ENCODE measurements at places on chromosomes 1 and 21. TPM values are rescaled to one million over a fixed set of nuclear protein-coding genes. Genes with fewer than 3 reads are reported as not detected.
A peak's percentile ranks its signal among the peaks of the same experiment; 100 is the strongest.

- no peak for DNase-seq
These were observed 23.3 kb downstream of the DUSP10 start for GRCh38 chr1:221718381-221719277.

DNA sequence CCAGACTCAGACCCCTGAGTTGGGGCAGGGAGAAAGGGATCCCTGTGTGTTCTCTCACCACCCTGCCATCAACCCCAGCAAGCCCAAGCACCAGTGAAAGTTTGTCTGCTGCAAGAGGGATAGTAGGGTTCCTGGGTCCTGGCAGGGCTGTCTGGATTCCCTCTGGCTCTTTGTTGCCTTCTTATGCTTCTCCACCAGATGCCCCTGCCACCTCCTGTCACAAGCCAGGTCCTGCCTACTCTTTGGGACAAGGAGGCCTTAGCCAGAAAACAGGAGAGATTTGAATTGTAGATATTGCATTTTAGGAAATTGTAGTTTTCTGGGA, 21.7 kb downstream of the UBE2T start:
- no peak for DNase-seq

- DNase-seq, result peak; percentile 10
These were observed 63.4 kb upstream of the LAX1 start for GRCh38 chr1:203701606-203702005.

GRCh38 chr1:31587720-31588423, 11.6 kb downstream of the TINAGL1 start:
- DNase-seq, result no peak

DNA sequence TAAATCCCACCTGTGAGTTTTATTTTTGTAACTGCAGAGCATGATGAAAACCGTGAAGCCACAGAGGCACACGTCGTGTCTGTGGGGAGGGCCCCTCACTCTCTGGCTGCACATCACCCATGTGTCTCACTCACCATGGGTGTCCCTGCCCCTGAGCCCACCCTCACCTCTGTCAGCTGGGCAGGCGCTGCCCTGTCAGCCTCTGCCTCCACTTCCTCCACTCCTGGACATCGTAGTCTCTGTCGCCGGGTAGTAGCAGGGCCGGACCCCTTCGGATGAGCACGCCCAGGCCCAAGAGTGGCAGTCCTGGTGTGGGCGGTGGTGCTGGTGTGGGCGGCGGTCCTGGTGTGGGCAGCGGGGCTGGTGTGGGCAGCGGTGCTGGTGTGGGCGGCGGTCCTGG, 37.3 kb downstream of the COL18A1 start:
- no peak for DNase-seq

DNA sequence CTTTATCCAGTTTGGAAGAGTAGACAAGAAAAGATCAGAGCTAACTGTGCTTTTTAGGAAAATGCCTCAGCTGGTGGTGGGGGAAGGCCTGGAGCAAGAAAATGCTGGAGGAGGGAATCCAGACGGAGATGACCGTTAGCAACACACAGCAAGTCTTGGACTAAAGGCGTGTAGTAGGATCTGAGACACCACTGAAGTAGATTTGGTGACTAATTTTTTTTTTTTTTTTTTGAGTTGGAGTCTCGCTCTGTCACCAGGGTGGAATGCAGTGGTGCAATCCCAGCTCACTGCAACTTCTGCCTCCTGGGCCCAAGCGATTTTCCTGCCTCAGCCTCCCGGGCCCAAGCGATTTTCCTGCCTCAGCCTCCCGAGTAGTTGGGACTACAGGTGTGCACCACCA, 41.2 kb downstream of the LPAR3 start:
- peak; percentile 88 for DNase-seq

GRCh38 chr1:40699787-40700186, 8.3 kb downstream of the NFYC start:
- no peak for DNase-seq

DNA sequence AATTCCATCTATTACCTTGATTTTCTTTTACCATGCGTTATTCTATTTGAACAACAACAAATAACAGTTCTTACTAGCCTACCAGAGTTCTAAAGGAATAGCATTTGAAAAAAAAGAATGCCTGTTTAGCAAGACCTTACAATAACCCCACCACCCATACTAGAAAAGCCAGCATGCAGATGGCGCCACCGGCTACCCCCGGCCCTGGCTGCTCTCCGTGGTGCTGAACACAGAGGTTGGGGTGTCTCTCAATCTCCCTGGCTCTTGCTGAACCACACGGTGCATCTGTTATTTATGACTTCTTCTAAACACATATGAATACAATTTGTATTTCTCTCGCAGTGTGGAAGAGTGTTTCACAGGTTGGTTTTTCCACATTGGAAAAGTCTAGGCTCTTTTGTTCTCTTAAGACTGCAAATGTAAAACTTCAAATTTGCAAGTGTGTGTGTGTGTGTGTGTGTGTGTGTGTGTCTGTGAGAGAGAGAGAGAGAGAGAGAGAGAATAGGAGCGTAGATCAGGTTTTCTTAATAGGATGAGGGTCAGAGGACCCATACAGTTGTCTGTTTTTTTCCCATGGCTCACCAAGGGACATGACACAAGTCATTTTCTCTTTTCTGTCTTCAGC, 13.6 kb downstream of the GRIK3 start:
- no peak for DNase-seq

DNA sequence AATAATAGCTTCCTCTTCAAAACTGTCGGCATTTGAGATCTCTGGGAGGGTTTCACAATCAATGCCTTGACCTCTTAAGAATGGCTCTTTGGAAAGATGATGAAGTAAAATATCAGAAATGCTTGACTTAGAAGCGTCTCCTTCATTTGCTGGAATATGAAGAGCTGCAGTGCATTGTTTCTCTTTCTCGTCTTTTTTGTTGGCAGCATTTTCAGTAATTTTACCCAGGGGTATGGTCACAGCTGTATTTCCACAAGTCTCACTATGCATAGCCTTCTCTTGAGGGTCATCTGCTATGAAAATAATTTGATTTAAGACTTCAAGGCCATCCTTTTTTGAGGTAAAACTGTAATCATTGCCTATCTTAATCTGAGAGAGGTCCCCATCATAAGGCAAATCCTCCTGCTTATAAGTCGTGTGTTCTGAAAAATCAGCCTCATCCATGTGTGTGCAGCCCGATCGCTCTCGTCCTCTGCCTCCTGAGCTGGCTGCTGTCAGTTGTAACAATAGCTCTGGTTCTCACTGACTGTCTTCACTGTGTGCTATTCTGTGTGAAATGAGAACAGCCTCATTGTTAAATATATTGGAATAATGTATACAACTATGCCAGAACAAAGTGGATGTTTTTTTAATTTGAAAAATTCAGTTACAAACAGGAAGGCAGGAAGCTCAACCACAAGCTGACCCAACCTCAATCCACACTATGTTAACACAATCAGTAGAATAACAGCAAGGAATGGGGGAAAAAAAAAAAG, 4.5 kb downstream of the AKNAD1 start:
- DNase-seq, result no peak

- no peak for DNase-seq
These were observed 79.7 kb upstream of the GADD45A start for GRCh38 chr1:67605209-67605780.

DNA sequence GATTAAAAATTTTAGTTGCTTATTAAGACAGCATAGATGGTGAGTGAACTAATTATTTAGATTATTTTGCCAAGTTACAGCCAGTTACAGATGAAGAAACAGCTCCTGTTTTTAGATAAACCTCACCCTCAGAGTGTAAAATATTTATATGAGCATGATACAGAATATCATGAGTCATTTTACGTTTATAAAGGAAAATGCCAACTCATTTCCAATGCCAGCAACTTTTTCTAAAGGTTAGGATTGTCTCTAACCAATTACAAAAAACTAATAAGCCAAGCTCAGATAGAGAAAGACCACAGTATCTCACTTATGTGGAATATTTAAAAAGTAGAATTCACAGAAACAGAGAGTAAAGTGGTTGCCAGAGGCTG, 590.1 kb downstream of the LTN1 start:
- DNase-seq, result no peak

GRCh38 chr1:234724516-234725176, 114.7 kb upstream of the IRF2BP2 start:
- no peak for DNase-seq

DNA sequence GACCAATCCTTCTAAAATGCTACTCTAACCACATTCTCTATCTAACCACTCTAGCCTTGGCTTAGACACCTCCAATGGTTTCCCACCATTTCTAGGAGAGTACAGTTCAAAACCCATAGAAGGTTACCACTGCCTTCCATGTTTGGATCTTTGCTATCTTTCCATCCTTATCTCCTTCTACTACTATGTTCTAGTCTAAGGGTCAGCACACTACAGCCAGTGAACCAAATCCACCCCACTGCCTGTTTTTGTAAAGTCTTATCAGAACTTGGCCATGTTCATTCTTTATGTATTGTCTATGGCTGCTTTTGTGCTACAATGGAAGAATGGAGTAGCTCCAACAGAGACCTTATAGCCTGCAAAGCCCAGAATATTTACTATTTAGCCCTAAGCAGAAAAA, 6.2 kb downstream of the MTF1 start:
- no peak for DNase-seq

DNA sequence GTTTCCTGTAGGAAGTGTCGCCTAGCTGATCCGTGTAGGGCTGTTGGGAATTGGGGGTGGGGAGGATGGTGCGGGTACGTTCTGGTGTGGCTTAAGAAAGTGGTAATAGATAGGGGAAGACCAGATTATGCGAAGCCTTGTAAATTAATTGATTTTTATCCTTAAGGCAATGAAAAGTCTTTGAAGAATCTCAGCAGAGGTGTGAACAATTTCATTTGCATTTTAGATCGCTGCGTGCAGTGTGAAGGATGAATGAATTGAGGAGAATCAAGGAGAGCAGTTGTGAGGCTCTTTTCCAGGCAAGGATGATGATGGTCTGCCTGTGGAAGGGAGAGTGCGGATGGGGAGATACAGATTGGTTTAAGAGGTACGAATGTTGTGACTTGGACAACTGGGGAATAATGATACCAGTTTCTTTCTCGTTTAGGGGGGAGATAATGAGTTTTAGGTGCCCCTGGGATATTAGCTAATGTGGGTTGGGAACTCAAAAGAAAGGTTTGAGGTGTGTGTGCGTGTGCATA, 813 bp upstream of the DEDD start:
- DNase-seq, result no peak

GRCh38 chr1:25568834-25569596, 25.6 kb downstream of the LDLRAP1 start:
- peak; percentile 83 for DNase-seq

GRCh38 chr1:147745271-147745670, 15.1 kb downstream of the GJA5 start:
- DNase-seq, result no peak

- no peak for DNase-seq
These were observed 7.0 kb downstream of the C1orf53 start for GRCh38 chr1:197909384-197909783.

- DNase-seq, result peak; percentile 63
These were observed 39.3 kb downstream of the FASLG start for GRCh38 chr1:172698224-172698623.

Gene AGTRAP
- polyA plus RNA-seq, result 120 TPM

Gene BCL10
- polyA plus RNA-seq, result 16.5 TPM

Gene AVPR1B
- polyA plus RNA-seq, result not detected

Gene SMIM34
- polyA plus RNA-seq, result not detected

Gene SHE
- polyA plus RNA-seq, result not detected

Gene RCC2
- 112 TPM for polyA plus RNA-seq

Gene IPO13
- polyA plus RNA-seq, result 38.6 TPM

Gene RUNX1
- polyA plus RNA-seq, result 45.8 TPM

Gene LCE5A
- not detected for polyA plus RNA-seq

Gene RPE65
- polyA plus RNA-seq, result not detected

Gene HSD3B2
- polyA plus RNA-seq, result not detected

Gene HAO2
- not detected for polyA plus RNA-seq

All from mammary epithelial cell (primary cell).